ENCODE measurements at places on chromosomes 2 and 18. TPM values are rescaled to one million over a fixed set of nuclear protein-coding genes. Genes with fewer than 3 reads are reported as not detected.

Gene TUBA4B
- polyA plus RNA-seq, result not detected

- H3K4me1 ChIP-seq, result peaks cover 14% of the 10 kb centered on the region
- H3K36me3 ChIP-seq, result no peaks in the 10 kb centered on the region
- no peak overlapping the region for H3K4me3 ChIP-seq
- no peaks in the 10 kb centered on the region for H3K27me3 ChIP-seq
Observed at GRCh38 chr18:457140-457519, 43.4 kb downstream of the COLEC12 start.

DNA sequence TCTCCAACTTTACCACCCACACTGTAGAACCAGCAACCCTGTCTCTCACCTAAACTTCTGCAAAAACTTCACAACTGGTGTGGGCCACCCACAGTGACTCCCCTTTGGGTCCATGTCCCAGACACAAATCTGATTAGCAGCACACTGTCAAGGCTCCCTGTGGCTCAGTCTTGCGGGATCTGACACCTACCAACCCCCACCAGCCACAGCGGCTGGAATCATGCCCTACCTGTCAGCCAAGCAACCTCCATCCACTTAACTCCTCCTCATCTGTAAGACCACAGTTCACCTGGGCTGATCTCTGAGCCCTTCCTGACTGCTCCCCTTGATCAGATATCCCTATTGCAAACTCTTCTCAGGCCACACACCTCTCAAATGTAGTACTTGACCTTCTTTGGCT is 14.6 kb downstream of the TCF4 start:
- no peaks in the 10 kb centered on the region for H3K27me3 ChIP-seq
- H3K4me1 ChIP-seq, result no peaks in the 10 kb centered on the region
- no peak for DNase-seq
- H3K4me3 ChIP-seq, result no peak overlapping the region
- no peak overlapping the region for H3K27ac ChIP-seq

Gene IL1B
- 1.2 TPM for polyA plus RNA-seq

GRCh38 chr2:156476850-156477206 is 40.6 kb downstream of the GPD2 start:
- H3K36me3 ChIP-seq, result no peaks in the 10 kb centered on the region
- H3K4me1 ChIP-seq, result no peaks in the 10 kb centered on the region
- H3K4me3 ChIP-seq, result no peak overlapping the region
- DNase-seq, result no peak
- H3K27ac ChIP-seq, result no peak overlapping the region

DNA sequence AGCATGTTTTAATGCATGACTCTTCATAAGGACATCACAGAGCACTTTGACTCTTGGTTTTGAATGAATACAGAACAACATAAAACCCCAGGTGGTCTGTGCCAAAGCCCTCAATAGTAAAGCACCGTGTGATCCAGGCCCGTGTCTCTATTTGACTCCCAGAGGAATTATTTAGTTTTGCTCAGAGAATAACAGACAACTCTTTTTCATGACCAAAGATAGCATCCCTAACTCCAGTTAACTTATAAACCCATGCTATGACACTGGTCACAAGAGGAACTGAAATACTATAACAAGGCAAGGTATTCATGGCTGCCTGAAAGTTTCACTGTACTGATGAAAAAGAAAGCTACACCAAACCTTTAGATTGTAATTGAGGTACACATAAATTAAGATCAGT is 128.4 kb downstream of the IKZF2 start:
- DNase-seq, result no peak
- no peak overlapping the region for H3K27ac ChIP-seq
- no peaks in the 10 kb centered on the region for H3K36me3 ChIP-seq
- H3K27me3 ChIP-seq, result no peaks in the 10 kb centered on the region
- no peak overlapping the region for H3K4me3 ChIP-seq

Gene SNED1
- 4.6 TPM for polyA plus RNA-seq

DNA sequence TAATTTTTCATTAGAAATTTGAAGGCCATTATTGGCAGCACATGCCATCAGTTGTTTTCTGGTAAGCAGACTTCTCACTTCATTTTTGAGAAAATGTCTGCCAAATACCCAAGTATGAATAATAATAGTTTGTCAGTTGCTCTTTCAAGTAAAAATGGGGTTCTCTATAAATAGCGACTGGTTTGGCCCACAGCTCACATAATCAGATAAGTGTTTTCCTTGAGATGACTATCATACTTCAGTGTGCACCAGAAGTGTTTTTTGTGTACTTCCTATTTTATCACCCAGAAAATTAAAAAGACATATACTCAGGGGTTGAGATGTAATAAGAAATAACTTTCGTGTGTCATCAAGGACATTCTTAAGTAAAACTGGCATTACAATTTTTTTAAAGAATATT is 147.1 kb downstream of the PHLPP1 start:
- H3K4me3 ChIP-seq, result no peak overlapping the region
- H3K27me3 ChIP-seq, result no peaks in the 10 kb centered on the region
- DNase-seq, result no peak
- H3K36me3 ChIP-seq, result no peaks in the 10 kb centered on the region

Gene UBXN4
- polyA plus RNA-seq, result 244 TPM

GRCh38 chr18:5178519-5178918 is 18.5 kb downstream of the AKAIN1 start:
- no peak overlapping the region for H3K4me3 ChIP-seq
- H3K4me1 ChIP-seq, result peaks cover 4% of the 10 kb centered on the region

- H3K27ac ChIP-seq, result no peak overlapping the region
- no peaks in the 10 kb centered on the region for H3K27me3 ChIP-seq
- no peak for DNase-seq
- H3K36me3 ChIP-seq, result no peaks in the 10 kb centered on the region
- no peak overlapping the region for H3K4me3 ChIP-seq
Observed at GRCh38 chr2:23355001-23355400, 30.0 kb upstream of the KLHL29 start.

- no peaks in the 10 kb centered on the region for H3K36me3 ChIP-seq
- DNase-seq, result no peak
- no peak overlapping the region for H3K27ac ChIP-seq
- no peaks in the 10 kb centered on the region for H3K27me3 ChIP-seq
Observed at GRCh38 chr2:48567671-48568070, 37.7 kb downstream of the STON1 start.

Gene KIAA1328
- 6.8 TPM for polyA plus RNA-seq

Gene CCDC141
- 3.8 TPM for polyA plus RNA-seq

DNA sequence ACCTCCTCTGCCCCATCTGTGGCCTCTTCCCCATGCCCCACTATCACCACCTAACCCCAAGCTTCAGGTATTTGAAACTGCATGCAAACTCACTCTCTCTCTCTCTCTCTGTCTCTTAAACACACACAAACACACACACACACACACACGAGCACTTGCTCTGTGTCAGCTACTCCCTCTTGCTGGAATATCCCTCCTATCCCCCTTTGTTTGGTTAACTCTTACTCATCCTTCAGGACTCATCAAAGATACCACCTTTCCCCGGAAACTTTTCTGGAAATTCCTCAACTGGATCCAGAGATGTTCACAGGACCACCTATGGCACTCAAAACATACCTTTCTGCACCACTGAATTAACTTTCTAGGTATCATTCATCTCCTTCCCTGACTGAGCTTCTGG is 222.8 kb upstream of the TMEM200C start:
- no peak overlapping the region for H3K4me3 ChIP-seq
- H3K4me1 ChIP-seq, result no peaks in the 10 kb centered on the region
- H3K27me3 ChIP-seq, result no peaks in the 10 kb centered on the region
- no peak overlapping the region for H3K27ac ChIP-seq

GRCh38 chr2:54839461-54840255 is 116.2 kb downstream of the EML6 start:
- DNase-seq, result no peak
- no peak overlapping the region for H3K4me3 ChIP-seq
- H3K27me3 ChIP-seq, result no peaks in the 10 kb centered on the region
- no peak overlapping the region for H3K27ac ChIP-seq
- H3K36me3 ChIP-seq, result no peaks in the 10 kb centered on the region

Gene KCNS3
- 2.7 TPM for polyA plus RNA-seq

- no peaks in the 10 kb centered on the region for H3K36me3 ChIP-seq
- no peaks in the 10 kb centered on the region for H3K4me1 ChIP-seq
- no peak for DNase-seq
- no peak overlapping the region for H3K27ac ChIP-seq
- H3K4me3 ChIP-seq, result no peak overlapping the region
Observed at GRCh38 chr18:5030636-5031035, 166.4 kb downstream of the AKAIN1 start.
